ENCODE measurements at places on chromosomes 7 and 10.

DNA sequence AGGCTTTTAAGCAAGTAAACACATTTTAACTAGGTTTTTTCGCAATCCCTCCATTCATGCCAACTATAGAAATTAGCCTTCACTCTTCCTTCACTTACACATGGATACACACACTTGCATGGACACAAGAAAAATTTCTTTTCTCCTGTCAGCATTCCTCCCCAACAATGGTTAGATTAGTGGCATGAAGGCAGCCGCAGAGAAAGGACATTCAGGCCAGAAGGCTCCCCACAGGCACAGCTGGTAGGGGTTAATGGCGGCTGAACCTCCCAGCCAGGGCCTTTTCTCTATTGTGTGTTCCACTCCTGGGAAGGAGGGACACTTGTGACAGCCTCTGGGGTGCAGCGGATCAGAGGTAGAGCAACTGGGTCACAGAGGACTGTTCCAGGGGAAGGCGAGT is 255.0 kb upstream of the SP8 start:
- DNase-seq, result no peak

GRCh38 chr10:114100848-114101741 is 57.4 kb downstream of the ADRB1 start:
- DNase-seq, result no peak

DNA sequence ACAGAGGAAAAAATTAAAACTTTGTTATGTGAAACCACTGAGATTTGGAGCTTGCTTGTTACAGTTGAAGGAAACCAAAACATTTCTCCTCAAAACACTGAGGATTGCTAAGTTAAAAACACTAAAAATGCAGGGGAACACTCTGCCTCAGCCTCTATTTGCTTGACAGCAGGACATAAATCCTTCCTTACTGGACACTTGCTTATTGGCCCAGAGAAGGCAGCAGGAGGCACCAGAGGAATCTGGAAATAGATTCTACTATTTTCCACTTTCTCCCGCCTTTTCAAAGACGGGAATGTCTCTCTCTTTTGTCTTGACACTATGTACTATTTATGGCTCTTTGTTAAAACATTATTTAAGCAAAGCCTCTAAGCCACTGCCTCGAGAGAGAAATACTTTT is 67.9 kb downstream of the MTURN start:
- DNase-seq, result no peak

DNA sequence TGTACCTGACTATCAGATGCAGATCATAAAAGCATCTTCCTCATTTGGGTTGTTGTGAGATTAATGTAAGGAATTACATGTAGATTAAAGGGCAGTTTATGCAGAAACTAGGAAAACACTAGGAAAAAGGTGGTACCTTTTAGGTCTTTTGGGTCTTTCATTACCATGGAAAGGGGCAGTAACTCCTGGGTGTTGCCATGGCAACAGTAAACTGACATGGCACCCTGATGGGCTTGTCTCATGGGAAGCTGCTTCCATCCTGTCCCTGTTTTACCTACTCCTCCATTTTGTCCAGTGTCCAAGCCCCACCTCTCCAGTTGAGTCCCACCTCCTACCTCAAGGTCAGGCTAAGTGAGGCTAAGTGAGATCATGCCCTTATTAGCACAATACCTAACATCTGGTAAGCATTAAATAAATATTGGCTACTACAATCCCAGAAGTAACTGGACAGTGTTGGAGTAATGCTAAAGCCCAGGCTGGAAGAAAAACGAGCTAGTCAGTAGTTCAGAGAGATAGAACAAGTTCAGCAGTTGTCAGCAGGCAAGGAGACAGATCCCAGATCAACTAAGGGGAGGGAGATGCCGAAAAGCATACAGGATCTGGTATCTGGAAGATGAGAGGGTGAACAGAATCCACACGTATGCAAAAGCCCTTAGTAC is 240.0 kb upstream of the AUTS2 start:
- DNase-seq, result no peak

DNA sequence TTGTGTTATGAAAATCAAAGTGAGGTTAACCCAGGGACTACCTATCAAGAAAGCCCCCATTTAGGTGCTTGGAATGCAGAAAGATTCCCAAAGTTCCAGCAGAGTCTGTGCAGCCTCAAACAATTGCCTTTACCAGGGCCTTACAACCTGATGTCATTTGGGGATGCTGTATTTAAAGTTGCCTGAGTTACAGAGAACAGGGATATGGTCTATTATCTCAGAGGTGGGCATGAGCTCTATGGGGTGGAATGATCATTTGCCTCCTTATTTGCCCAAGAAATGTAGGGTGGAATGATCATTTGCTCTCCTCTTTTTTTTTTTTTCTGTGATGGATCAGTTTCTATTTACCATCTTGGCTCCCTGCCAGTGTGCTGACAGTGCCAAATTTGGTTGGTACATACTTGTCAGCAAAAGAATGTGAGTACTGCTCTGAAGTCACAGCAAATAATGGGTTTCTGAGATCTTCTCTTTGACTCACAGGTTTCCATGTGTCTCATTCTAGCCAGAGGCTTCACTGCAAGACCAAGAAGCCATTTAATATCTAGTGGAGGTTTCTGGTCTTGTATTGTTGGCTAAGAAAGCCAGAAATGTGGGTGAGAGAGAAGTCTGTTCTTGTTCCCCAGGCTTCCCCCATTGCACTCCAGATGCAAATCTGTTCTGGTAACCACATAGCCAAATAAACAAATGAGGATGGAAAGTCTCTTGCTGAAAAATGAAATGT is 45.5 kb upstream of the ZNRF2 start:
- peak; percentile 58 for DNase-seq

GRCh38 chr7:36367561-36368077 is 22.0 kb upstream of the ANLN start:
- DNase-seq, result no peak

- no peak for DNase-seq
Observed at GRCh38 chr10:5545011-5545410, 20.2 kb downstream of the CALML3 start.

- DNase-seq, result no peak
Observed at GRCh38 chr10:121332829-121333765, 265.1 kb downstream of the FGFR2 start.

DNA sequence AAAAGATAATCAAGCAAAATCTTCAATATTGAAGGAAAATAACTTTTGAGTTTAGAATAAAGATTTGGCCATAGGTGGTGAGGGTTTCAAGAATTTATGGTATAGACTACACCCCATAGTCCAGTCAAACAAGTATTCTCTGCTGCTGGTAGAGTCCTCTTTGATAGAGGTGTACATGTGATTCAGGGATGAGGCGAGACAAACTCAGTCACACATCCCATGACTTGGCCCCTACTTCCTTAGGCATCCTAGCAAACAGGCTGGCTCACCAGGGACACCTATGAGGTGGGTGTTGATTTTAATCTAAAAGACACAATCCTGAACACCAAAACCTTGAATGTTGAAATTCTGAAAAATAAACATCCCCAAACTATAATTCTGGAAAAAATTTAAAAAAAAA is 78.1 kb upstream of the SLC25A13 start:
- DNase-seq, result no peak

DNA sequence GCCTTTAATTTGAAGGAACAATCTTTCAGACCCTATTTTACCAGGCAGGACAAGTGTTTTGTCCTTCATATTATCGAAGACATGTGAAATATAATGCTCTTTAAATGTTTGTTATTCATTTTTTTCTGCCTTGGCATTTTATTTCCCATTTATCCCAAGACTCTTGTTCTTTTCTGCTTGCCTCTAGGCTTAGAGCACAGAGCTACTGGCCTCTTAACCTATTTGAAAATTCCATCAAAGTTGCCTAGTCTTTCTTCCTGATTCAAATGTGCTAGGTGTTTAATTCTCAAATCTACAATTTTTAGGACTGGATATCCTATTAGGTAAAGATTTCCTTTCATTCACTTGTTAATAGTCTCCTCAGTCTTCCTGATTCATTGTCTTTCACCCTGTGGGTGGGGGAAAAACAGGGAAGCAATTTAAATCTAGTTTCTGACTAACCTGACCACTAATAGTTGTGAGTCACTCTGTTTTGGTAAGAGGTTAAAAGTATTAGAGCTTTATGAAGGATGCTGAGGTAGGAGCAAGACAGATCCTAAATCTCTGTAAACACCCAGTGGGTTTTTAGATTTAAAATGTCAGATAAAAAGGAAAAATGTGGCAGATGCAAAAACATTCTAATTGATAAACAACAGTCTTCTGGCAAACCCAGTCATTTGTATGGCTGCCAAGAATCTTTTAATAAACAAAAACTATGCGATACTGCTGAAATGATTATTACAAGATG is 1.5 kb downstream of the LIPK start:
- no peak for DNase-seq

GRCh38 chr10:93124580-93125318 is 51.1 kb downstream of the CYP26A1 start:
- DNase-seq, result no peak

DNA sequence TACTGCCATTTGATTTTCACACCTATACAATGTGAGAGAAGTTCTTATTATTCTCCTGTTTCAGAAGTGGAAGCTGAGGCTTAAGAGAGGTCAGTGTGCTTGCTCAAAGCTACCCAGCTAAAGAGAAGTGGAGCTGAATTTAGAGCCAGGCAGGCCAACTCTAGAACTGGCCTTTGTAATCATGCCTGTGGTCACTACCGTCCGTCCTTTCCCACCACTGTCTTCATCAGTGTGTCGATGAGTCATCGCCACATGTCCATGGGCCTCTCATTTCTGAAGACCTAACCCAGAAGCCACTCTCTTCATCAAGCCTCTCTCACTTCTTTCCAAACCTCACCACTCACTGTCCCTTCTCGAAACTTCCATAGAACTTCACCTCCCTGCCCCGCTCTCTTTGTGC is 237.8 kb downstream of the KIAA1217 start:
- DNase-seq, result no peak

- no peak for DNase-seq
Observed at GRCh38 chr10:18658271-18659124, 733 bp upstream of the ARL5B start.

GRCh38 chr7:158602905-158603772 is 15.5 kb upstream of the PTPRN2 start:
- no peak for DNase-seq

- no peak for DNase-seq
Observed at GRCh38 chr7:50446542-50446960, 3.6 kb downstream of the FIGNL1 start.

DNA sequence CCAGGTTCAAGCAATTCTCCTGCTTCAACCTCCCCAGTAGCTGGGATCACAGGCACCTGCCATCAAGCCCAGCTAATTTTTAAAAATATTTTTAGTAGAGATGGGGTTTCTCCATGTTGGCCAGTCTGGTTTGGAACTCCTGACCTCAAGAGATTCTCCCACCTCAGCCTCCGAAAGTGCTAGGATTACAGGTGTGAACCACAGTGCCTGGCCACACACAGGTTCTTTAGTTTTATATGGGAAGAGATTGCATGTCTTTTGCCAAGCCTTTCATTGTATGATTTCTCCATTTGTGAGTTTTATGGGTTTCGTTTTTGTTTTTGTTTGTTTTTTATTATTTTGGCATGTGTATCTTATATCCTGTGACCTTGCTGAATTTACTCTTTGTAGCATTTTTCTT is 40.9 kb downstream of the C1GALT1 start:
- DNase-seq, result no peak

DNA sequence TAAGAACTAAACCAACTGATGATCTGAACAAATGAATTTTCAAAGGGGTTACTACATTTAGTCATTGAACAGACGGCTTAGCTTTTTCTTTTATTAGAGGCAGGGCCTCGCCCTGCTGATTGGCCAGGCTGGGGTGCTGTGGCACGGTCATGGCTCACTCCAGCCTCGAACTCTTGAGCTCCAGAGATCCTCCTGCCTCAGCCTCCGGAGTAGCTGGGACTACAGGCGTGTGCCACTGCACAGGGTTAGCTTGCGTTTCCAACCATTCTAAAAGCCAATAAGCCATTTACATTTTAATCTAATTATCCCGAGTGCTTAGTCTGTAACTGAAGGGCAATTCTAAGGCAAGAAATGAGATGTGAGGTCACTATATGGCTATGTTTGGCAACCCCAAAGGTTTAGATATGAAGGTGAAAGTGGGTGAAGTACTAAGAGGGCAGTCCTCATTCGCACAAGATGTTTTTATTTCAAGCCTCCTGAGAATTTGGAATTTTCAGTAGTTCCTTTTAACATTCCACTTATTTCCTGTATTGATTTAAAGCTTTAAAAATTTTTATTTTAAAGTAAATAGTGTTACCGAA is 1.6 kb upstream of the CDK13 start:
- DNase-seq, result no peak

DNA sequence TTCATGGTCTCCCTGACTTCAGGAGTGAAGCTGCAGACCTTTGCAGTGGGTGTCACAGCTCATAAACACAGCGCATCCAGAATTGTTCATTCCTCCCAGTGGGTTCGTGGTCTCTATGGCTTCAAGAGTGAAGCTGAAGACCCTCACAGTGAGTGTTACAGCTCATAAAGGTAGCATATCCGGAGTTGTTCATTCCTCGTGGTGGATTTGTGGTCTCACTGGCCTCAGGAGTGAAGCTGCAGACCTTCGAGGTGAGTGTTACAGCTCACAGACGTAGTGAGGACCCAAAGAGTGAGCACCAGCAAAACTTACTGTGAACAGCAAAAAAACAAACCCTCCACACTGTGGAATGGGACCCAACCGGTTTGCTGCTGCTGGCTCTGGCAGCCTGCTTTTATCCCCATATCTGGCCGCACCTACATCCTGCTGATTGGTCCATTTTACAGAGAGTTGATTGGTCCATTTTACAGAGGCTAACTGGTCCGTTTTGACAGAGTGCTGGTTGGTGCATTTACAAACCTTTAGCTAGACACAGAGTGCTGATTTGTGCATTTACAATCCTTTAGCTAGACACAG is 308.8 kb downstream of the PTPRN2 start:
- DNase-seq, result no peak

DNA sequence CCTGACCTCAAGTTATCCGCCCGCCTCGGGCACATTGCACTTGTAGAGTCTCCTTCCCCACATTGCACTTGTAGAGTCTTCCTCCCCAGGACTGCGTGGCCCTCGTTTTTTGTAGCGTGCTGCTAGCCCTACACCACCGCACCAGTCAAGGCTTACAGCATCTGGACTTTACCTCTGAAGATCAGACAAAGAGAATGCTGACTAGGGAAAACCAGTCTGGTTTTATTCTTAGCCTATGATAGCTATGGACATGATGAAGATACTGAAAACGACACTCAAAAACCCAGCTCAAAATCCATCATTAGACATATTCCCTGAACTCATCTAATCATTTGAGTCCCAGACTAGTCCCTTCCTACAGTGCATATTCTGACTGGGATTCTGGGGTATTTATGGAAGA is 71.9 kb upstream of the AKR1E2 start:
- no peak for DNase-seq

DNA sequence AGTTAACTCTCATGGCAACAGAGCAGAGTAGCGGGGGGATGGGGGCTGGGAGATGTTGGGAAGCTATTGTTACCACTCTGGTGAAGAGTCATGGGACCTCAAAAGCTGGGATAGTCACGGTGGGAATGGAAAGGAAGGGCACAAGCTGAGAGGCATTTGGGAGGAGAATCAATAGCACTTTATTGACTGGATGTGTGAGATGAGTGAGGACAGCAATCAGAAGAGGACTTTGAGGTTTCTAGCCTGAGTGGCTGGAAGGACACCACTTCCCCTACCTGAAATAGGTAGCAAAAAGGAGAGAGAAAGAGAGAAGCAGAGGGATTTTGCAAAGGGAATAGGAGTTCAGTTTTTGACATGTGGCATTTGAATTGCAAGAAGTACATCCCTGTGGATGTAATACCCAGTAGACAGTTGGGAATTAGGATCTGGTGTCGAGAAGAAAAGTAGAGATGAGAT is 27.2 kb downstream of the SCD start:
- no peak for DNase-seq

- DNase-seq, result no peak
Observed at GRCh38 chr10:127196282-127197153, at the start of gene INSYN2A. Gene INSYN2A, minus strand, starts transcription at chr10:127196591. Its CDS starts 20,196 bp downstream, at chr10:127176395.

GRCh38 chr7:54788664-54789063 is 29.7 kb upstream of the SEC61G start:
- peak; percentile 26 for DNase-seq

- no peak for DNase-seq
Observed at GRCh38 chr10:131252567-131253276, 58.8 kb downstream of the TCERG1L start.
